Stimulated activated CD8-positive, alpha-beta memory T cell treated with anti-CD3 and anti-CD28 coated beads, Interleukin-15, amount 100 ng/mL, for 1 hour (primary cell): ENCODE measurements at places on chromosomes 1 and 21.

- no peak for DNase-seq
Measured at GRCh38 chr1:31193729-31194128, 46.0 kb downstream of the NKAIN1 start.

- DNase-seq, result no peak
Measured at GRCh38 chr1:239844833-239845232, 246.8 kb upstream of the FMN2 start.

- no peak for DNase-seq
Measured at GRCh38 chr1:158007667-158008386, 14.4 kb downstream of the KIRREL1 start.

DNA sequence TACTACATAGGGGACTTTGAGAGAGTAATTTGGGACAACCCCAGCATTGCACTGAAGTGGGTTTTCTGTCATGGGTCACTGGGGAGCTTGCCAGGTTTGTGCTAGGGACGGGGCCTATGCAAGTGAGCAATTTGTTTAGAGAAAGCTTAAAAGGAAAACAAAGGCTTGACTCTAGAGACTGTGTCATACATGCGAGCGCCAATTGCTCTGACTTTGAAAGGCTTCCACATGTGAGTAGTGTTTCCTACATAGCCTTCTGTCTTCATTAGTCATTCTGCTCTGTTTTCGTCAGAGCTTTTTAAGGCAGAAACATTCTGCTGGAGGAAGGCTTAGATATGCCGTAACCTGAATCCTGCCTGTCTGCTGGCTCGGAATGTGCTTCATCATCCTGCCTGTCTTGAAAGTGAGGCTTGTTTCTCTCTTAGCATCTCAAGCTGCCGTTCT, 28.4 kb downstream of the TRIM45 start:
- DNase-seq, result no peak

GRCh38 chr1:43987159-43987902, 4.1 kb upstream of the CCDC24 start:
- DNase-seq, result no peak

GRCh38 chr1:154746622-154747299, 123.3 kb downstream of the KCNN3 start:
- no peak for DNase-seq

GRCh38 chr1:41741244-41741643, 177.5 kb downstream of the HIVEP3 start:
- no peak for DNase-seq

DNA sequence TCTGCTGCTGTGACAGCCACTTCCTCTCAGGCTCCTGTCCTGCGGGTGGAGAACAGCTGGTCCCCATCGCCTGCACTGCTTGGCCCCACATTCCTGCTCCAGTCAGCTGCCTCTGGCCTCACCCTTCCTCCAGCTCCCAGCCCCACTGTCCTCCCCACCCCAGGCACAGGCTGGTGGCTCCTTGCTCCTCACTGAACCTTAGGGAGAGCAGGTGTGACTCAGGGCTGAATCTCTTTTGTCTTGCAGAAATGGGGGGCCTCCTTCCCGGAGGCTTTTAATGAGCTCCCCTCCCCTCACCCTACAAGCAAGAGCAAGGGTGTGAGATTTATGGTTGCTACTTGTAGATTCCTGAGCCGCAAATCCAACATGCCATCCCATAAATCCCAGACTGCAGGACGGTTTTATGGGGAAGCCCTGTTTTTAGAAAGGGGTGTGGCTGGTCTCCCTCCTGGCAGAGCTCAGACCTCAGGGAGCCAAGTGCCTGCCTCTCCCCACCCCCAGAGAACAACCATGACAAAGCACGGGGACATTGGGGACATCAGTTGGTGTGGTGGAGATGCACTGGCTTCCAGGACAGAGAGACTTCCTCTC, 15.2 kb downstream of the CDK18 start:
- DNase-seq, result no peak

DNA sequence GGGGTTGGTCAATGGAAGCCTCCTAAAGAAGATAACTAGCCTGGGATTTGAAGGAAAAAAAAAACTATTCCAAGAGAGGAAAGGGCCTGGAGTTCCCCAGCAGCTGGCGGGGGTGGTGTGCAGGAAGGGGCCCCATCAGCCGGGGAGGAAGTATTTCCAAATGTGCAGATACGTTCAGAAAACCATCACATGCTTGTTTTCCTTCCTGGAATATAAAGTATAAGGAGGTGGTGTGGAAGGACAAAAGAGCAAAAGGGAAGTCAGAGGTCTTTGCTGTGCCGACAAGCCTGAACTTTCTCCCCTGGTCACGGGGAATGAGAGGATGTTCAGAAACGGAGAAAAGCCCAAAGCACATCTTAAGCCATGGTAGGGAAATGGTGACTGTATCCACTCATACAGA, 72.0 kb upstream of the BACE2 start:
- no peak for DNase-seq

- DNase-seq, result no peak
Measured at GRCh38 chr1:176625365-176625764, 162.4 kb downstream of the PAPPA2 start.

DNA sequence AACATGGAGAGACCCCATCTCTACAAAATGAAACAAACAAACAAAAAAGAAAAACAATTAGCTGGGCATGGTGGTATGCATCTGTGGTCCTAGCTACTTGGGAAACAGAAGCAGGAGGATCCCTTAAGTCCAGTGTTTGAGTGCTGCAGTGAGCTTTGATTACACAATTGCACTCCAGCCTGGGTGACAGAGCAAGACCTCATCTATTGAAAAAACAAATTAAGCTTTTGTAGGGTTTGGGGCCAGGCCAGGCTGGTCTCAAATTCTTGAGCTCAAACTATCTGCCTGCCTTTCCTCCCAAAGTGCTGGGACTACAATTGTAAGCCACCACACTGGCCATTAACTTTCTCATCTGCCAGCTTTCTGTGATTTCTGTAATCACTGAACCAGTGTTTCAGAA, 27.2 kb downstream of the NIPAL3 start:
- no peak for DNase-seq

DNA sequence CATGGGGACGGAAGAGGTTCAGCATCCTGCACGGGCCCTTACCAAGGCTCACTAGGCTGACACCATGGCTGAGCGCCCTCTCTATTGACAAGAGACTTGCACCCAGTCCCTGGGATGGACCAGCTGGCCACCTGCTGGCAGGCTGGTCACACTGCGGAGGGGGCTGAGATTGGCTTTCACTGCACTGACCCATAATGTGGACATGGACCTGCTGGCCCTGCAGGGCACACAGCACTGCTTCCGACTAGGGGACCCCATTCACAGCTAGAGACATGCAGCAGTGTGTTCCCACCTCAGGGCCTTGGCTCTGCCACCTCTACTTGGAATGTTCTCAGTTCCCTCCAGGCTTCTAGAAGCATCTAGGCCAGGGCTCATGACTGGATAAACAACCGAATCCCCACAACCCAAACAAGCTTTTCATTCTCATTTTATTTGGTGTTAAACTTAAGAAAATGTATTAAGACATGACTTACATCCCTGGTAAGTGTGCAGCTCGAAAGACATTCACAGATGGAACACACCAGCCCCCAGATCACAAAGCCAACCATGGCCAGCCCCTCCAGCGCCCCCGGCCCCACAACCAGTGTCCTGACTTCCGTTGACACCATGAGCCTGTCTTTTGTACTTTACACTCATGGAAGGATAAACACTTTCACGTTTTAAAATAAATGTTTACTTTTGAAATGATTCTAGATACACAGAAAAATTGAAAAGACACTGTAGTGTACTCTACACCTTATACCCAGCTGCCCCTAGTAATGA, 9.3 kb upstream of the SRARP start:
- peak; percentile 20 for DNase-seq

DNA sequence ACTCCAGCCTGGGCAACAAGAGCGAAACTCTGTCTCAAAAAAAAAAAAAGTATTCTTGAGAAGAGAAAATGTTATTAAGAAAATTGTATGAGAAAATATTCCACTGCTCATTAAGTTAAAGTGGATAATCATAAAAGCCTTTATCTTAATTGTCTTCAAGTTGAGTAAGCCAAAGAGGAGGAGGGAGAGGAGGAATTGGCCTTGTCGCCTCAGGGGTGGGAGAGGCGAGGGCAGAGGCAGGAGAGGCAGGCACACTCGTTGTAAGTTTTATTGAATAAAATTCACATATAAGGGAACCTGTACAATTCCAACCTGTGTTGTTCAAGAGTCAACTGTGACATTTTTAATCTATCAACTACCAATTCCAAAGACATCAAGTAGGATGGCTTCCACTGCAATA, 820.3 kb downstream of the USP25 start:
- no peak for DNase-seq

DNA sequence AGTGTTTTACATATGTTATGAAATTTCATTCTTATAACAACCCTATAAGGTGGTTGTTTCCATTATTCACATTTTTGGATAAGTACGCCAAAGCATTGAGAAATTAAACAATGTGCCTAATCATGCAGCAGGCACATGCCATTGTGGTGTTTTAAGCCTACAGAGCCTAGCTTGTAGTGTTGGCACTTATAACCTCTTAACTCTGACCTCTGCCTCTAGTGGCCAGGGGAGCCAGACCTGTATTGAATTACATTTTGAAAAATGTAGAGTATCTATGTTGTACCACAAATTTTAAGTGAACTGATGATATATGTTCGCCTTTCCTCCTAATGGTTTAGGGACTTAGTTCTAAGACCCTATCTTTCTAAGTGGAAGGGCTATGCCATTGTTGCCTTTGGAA, 61.0 kb downstream of the KCNK2 start:
- no peak for DNase-seq

- no peak for DNase-seq
Measured at GRCh38 chr1:59596432-59596831, 218.3 kb upstream of the HOOK1 start.

GRCh38 chr21:25977068-25977611, 193.4 kb downstream of the APP start:
- DNase-seq, result no peak

DNA sequence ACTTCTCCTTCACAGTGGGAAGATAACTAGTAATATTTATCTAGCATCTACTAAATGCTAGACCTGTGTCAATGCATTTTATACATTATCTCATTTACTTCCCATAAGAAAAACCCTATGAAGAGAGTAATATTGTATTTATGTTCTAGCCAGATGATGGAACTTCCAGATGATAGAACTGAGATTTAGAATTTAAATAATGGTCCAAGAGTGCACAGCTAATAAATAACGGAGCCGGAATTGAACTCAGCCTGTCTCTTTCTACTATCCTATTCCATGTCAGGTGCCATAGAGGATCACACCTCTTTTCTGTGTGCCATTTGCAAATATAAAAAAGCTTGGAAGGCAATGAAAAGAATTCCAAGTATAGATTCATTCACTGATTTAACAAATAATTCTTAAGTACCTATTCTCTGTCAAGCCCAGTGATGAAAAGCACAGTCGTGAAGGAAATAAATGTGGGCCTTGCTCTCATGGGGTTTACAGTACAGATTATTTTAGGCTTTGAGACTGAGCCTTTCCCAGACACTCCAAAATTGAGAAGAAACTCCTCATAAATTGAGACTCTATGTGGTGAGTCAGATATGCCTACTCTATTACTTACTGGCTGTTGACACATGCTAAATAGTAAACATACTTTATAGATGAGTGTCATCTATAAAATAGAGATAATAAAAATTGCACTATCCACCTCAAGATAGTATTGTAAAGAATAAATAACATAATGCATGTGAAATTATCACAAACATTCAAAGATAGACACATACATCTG, 378.0 kb upstream of the PRMT6 start:
- DNase-seq, result no peak

- DNase-seq, result no peak
Measured at GRCh38 chr1:3030663-3031381, 9.6 kb downstream of the ACTRT2 start.

- no peak for DNase-seq
Measured at GRCh38 chr1:232973652-232974611, 23.5 kb downstream of the NTPCR start.

DNA sequence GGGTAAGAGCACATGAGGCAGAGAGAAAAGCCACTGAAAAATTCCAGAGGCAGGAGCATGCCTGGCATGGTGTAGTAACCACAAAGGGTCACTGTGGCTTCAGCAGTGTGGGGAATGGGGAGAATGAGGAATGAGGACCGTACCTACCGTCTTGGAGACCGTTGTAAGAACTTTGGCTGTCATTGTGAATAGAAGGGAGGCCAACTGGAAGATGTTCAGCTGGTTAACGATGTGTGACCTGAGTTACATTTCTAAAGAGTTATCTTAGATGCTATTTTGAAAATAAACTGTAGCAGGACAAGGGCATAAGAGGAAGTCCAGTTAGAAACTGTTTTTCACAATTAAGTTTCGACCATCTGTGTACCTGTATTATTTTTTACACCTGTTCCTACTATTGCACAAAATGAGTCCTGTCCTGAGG, 365.5 kb upstream of the SGIP1 start:
- no peak for DNase-seq

GRCh38 chr21:36260802-36261201, 59.2 kb upstream of the MORC3 start:
- no peak for DNase-seq

DNA sequence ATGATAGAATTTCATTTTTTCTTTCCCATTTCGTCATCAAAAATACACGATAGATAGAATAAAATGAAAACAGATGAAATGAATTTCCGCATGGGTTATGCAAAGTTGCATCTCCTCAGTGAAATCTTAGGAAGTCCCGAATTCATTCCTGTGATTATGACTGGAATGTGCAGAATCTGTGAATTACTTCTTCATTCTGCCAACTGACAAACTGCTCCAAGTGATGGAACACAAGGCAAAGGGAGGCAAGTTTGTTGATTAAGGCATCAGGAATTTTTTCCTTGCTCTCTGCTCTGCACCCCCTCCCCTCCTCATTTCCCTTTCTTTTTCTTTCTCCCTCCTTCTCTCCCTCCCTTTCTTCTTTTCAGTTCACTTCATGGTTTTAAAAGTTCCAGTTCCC, 37.0 kb upstream of the ADGRL4 start:
- no peak for DNase-seq

- DNase-seq, result no peak
Measured at GRCh38 chr1:20183616-20184271, 2.2 kb upstream of the UBXN10 start.

DNA sequence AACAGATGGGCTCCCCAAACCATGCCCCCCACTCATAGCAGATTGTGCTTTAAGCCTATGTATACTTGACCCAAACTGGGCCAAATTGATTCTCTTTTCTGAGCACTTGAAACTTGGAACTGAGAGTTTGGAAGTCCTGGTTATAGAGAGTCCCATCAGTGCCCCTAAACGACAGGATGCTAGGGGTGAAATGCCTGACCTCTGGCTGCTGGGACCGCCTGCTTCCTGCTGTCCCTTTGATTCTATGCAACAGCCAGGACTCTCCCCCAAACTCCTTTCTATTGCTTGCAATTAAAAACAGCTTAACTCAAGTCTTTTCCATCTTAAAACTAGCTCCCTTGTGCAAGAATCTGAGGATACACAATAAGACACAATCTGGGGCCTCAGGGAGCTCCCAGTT, 4.7 kb downstream of the C1orf210 start:
- DNase-seq, result no peak

- DNase-seq, result no peak
Measured at GRCh38 chr21:35342440-35342839, 293.3 kb upstream of the RUNX1 start.
